Foreskin fibroblast (primary cell): ENCODE measurements at places on chromosomes 12 and 14.

GRCh38 chr12:50110762-50111351, 1.2 kb upstream of the COX14 start:
- peak; percentile 72 for DNase-seq

GRCh38 chr12:121537814-121538698, 42.8 kb downstream of the KDM2B start:
- DNase-seq, result no peak

- DNase-seq, result peak; percentile 97
Observed at GRCh38 chr12:118052324-118053070, 8.5 kb downstream of the WSB2 start.

DNA sequence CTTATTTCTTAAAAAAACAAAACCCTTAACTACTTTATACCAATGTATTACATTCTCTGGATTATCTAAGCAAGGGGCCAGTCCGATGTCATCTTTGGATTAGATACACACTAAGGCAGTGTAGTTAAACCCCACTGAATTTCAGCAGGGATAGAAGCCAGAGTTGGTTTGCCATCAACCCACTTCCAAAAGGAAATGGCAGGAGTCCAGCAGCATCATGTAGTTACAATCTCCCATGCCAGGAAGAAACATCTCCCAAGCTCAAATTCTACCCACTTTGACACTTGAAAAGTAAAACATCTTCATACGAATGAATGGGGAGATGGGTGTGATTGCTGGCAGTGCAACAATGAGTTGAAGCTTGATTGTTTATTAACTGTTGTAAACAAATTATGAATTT, 203.5 kb upstream of the PLXNC1 start:
- no peak for DNase-seq

GRCh38 chr12:103799504-103799856, 41.6 kb downstream of the NT5DC3 start:
- DNase-seq, result no peak

DNA sequence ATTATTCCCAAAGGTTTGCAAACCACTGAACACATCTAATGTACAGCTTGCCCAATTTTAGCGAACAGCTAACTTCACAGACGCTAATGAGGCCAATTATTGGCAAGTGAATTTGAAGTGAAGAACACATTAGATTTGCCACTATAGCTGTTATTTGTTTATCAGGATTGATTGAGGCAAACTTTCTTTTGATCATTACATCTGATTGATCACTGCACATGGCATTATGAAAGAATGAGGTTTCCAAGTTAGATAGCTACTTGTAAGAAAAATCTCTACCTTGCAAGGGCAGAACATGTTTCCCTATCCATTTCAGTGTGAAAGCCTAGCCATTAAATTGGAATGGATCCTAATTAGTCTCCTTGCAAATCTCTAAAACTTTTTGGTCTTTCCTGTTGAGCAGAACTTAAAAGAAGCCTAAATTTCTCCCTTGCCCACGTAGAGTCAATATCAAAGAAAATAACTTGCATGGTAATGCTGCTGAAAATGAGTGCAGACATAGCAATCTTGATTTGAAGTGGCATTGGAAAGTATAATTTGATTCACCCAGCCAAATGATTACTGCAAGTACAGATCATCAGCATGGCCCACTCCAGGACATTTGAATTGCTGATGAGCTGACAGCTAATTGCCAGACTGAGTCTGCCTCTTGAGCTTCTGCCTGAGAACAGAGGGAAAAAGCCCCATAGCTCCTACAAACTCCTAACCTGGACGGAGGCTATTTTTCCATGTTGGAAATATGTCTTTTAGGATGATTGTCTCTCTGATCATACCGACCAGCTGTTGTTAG, 98.6 kb downstream of the TPH2 start:
- DNase-seq, result no peak

DNA sequence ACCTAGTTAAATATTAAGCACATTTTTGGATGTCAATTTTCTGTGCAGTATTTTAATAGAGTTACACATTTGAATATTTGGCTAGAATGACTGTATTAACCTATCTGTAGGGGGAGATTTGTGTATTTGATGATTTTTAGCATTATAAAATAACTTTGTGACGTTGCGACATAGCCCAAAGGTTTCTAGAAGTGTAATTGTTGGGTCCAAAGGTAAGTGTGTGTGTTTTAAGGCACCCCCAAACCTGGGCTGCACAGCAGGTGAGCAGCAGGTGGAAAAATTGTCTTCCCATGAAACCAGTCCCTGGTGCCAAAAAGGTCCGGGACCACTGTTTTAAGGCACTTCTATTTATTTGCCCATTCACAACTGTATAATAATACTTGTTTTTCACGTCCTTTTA, 3.3 kb downstream of the CCT2 start:
- DNase-seq, result no peak

GRCh38 chr14:91281346-91281745, 36.8 kb upstream of the GPR68 start:
- DNase-seq, result no peak

DNA sequence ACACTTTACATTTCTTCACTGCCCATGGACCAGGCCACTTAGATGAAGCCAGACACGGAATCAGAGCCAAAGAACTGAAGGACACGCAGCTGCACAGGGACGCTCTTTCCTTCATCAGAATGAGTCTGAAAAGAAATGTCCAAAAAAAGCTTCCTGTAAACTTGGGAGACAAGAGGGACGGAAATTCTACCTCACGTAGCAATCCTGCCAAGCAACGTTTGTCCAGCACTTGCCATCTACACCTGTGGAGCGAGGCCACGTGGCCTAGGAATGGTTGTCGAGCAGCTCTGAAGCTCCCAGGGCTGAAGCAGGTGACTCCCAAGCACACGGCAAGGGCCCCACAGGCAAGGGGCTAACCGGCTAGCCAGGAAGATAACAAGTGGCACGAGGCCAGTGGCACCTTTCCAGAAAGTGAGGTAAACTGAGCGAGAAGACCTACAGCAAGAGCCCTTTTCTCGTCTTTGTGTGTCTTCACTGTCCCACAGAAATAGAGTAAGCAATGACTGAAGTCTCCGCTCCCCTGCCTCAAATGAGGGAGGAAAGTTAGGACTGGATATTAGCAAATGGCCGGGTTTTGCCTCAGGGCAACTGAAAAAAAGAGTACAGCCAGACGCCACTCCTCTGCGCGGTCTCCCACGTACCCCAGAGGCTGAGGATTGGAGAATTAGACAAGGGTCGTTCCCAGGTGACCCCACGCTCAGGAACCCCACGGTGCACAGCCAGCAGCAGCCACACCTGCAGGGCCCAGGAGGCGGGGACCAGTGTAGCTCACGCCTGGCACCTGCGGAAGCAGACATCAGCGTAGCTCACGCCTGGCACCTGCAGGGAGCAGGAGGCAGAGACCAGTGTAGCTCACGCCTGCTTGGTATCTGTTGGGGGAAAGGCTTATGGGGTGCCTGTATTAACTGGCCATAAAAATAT, 7.7 kb downstream of the ZNF605 start:
- DNase-seq, result no peak

- DNase-seq, result no peak
Observed at GRCh38 chr12:98591209-98591608, 2.3 kb upstream of the SLC25A3 start.

GRCh38 chr12:2288471-2288870, 235.7 kb downstream of the CACNA1C start:
- DNase-seq, result no peak

GRCh38 chr12:6635856-6636531, at the start of gene LPAR5:
TSS of gene LPAR5 (minus strand) at chr12:6635959. CDS start at chr12:6621248, 14,711 bp downstream.
- DNase-seq, result no peak

- DNase-seq, result no peak
Observed at GRCh38 chr12:29863665-29864064, 79.9 kb upstream of the TMTC1 start.

- DNase-seq, result no peak
Observed at GRCh38 chr14:105368426-105368825, 29.9 kb upstream of the TEX22 start.

GRCh38 chr12:67722296-67722695, 73.8 kb downstream of the DYRK2 start:
- no peak for DNase-seq

DNA sequence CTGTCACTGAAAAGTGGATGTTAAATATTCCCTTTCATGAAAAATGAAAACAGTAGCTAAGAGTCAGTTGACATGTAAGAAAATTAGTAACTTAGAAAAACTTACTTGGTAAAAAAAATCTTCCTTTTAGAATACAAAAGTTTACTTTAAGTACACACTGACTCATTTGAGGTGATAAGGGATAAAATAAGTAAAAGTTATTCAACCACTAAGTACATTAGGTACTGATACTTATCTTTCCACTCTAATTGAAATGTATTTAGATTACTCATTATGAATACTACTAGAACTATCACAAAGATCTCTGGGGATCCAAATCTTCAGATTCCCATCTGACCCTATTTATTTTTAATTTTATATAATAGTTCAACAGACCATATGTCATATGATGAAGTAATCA, 12.2 kb downstream of the SYCP3 start:
- no peak for DNase-seq

GRCh38 chr12:128976120-128976738, 123.0 kb downstream of the GLT1D1 start:
- DNase-seq, result no peak

GRCh38 chr12:53981634-53982565, 3.0 kb upstream of the HOXC10 start:
- DNase-seq, result peak; percentile 85
